AG08395 (cell line): ENCODE measurements at places on chromosomes 2 and 18.

DNA sequence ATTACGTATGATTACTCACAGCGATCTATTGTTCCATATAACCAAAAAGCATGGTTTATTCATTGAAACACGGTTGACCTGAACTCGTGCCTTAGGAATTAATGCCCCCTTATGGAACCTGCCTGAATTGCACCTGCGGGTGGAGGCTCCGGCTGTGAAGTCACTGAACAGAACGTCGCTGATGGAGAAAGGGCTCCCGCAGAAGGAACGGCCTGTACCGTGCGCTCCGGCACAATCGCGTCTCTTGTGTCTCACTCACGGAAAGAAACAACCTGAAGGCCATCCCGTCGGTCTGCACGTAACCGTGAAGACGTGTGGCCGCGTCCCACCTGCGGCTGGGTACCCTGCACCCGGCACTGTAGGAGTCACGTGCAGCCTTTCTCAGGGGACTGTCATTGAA, 133.1 kb downstream of the NFATC1 start:
- DNase-seq, result peak; percentile 87

- no peak for DNase-seq
Observed at GRCh38 chr18:8279781-8280330, 329.4 kb upstream of the RAB12 start.

DNA sequence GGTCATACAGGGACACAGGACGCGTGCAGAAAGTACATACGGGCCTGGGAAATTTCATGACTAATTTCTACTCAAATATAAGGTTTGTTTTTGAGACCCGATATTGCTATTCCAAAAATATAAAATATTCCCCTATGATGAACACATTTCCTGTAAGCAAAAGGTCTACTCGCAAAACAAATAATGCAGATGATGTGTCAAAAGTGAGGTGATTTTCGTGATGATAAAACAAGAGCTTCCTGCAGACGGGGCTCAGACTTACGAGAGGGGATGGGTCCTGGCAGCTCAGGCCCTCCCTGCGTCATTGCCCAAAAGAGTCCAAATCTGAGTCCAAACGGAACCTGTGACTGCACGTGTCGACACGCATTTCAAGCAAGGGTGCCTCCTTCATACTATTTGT, 62.7 kb downstream of the MBP start:
- no peak for DNase-seq

DNA sequence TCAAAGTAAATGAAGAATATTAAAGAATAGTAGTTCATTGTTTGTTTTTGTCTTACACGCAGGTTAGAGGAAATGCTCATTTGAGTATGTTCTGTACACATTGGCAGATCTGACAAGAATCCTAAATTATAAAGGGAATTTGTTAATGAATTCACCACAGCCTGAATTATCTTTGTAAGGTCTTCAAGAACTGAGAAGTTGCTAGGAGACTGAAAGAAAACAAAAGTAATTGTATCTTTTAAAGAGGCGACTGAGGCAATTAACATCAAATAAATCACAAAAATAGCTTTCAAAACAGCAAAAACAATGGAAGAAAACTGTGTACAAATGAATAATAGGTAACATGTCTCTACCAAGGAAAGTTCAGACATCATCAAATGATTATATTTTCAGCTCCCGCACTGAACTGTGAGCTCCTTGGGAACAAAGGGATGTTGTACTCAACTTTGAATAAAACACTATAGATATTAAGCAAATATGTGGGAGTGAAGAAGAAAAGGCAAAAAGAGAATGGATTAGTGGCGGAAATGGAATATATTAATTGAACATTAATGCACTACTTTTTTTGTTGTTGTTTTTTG, 51.7 kb upstream of the ATIC start:
- DNase-seq, result no peak

- DNase-seq, result peak; percentile 78
Observed at GRCh38 chr18:46035696-46036680, 36.1 kb downstream of the PSTPIP2 start.

DNA sequence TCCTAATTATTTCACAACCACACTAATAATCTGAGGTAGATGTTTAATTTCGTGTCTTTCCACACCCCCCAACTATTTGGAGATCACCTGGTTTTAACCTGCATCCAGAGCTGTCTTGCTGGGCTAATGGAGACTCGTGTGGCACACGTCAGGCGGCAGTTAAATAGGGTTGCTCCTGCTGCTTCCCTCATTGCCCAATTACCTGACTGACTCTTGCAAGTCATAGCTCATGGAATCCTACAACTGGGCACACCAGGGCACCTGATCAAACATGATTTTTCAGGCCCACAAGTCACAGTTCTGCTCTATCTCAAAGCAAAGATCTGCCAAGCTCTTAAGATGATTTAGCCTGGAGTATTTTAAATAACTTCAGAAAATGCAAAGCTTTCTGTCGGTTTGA, 1430.4 kb upstream of the ACVR2A start:
- DNase-seq, result no peak

GRCh38 chr2:37154785-37155184, 2.0 kb downstream of the EIF2AK2 start:
- no peak for DNase-seq

DNA sequence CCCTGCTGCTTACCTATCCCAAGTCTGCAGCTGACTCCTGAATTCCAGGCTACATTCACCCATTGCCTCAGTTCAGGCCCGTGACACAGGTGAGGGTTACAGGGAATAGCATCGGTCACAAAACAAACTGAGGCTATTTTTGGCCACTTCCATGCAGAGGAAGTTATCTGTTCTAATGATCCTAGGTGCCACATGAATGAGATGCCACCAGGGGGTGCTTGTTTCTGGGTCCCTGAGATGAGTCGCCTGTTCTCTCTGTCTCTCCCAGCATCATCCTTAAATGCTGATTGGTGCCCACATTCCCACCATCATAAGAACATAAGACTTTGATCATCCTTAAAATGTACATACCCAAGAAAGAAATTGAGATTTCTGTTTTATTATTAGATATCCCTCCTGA, 119.0 kb upstream of the CELF4 start:
- DNase-seq, result no peak

- no peak for DNase-seq
Observed at GRCh38 chr2:234483568-234484251, 13.2 kb downstream of the ARL4C start.

DNA sequence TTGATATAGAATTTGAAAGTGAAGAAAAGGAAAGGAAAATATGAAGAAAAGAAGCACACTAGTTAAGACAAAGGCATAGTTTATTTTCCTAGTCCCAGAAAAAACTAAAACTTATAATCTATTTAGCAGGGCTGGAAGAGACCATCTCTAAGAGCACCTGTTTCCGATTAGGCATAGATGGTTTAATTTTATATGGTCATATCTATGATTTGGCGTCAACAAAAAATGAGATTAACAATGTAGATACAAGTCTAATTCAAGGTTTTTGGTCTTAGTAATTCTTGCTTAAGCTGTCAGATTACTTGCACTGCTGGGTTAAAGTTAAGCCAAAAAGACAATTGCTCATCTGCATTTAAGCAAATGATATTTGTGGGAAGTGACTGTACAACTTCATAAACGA, 502.5 kb upstream of the FSHR start:
- no peak for DNase-seq

DNA sequence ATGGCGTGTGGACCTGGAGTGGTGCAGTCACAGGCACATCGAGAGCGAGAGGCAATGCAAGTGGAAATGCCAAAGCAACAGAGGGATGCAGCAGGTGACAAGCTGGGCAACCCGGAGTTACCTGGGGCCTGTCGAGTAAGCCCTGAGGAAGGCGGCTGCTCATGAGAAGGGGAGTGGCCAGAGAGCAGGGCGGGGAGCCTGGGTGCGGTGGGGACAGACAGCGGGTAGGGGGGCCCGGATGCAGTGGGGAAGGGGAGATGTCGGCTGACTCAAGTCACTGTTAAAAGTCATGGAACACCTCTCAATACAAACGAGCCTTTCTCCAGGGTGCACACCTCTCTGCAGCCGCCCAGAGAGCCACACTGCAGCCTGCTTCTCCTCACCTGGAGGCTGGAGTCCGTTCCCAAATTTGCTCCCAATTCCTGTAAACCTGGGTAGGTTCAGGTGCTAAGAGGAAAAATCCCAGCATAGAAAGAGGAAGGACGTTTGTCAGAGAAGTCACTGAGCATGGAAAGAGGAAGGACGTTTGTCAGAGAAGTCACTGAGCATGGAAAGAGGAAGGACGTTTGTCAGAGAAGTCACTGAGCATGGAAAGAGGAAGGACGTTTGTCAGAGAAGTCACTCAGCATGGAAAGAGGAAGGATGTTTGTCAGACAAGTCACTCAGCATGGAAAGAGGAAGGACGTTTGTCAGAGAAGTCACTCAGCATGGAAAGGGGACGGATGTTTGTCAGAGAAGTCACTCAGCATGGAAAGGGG, 71.7 kb upstream of the TWIST2 start:
- DNase-seq, result no peak
